ENCODE measurements at places on chromosomes 3 and 15. TPM values are rescaled to one million over a fixed set of nuclear protein-coding genes. Genes with fewer than 3 reads are reported as not detected.

GRCh38 chr15:48352474-48353072 is 21.3 kb downstream of the DUT start:
- ATAC-seq, result peak; percentile 68

- no peak for ATAC-seq
Observed at GRCh38 chr3:140233702-140234101, 298.7 kb downstream of the CLSTN2 start.

- ATAC-seq, result no peak
Observed at GRCh38 chr3:183981990-183982644, 35.6 kb downstream of the ABCC5 start.

DNA sequence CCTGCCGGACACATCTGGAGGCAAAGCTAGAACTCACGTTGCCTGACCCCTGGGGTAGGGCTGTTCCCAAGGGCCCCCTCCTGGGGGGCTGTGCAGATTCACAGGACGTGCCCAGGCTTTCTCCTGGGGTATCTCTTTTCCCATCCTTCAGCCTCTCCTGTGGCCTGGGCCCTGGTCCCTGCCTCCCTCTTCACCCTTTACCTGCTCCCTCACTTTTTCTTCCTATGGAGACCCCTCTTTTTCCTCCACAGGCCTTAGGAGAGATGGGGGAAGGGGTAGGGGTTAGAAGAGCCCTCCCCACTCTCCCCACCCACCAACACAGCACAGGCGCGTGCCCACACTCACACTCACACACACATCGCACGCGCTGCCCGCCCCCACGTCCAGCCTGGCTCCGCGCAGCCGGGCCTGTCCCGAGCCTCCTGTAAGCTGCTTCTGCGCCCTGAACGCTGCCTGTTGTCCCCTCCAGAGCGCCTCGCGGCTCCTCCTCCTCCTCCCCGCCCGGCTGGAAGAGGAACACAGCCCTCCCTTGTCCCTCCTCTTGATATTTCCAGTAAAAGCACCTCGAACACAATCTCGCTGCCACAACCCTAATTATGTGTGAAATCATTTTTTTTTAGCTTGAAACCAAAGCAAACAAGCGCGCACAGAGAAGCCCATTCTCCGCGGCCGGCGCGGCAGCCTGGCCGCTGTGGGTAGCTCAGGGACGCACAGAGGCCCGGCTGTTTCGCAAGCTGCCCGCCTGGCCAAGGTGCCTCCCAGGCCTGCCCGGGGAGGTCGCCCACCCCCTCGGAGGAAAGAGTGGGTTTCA is 33.9 kb upstream of the ACAN start:
- no peak for ATAC-seq

DNA sequence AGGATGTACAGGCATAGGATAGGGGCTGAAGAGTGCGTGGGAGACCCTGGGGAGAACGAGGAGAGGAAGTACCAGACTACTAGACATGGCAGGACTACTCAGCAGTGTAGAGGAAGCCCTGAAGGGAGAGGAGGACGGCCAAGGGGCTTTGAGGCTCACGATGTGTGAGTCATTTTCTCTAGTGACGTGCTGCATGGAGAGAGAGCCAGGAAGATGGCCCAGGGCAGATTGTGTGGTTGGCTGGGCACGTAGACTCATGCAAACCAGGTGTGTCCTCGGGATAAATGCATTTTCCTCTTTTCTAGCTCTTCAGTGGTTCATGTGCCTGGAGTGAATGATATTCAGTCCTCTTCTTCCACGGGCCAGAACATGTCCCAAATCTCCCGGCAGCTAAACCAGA is 115.0 kb upstream of the ABHD17C start:
- ATAC-seq, result no peak

DNA sequence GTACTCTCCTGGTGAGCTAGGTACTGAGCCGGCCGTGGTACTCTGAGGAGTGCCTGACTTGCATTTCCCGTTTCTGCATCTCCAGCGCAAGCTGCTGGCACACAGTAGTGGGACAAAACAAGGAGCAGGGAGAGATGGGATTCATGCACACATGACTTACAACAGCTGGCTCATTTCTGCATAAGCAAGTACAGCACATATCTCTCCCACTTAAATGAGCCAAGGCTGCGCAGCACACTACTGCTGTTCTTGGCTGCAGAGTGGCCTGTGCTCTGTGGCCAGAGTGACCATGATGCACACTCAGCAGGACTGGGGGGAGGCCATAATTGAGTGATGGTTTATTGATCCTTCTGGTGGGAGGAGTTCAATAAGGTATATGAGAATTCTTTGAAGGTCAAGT is 59.2 kb upstream of the ABHD17C start:
- ATAC-seq, result peak; percentile 70

Gene SPINK8
- total RNA-seq, result not detected

Gene PLA2G4D
- not detected for total RNA-seq
